ENCODE measurements at places on chromosomes 5 and 9. TPM values are rescaled to one million over a fixed set of nuclear protein-coding genes. Genes with fewer than 3 reads are reported as not detected.

GRCh38 chr9:85163415-85163814, 493.9 kb downstream of the NTRK2 start:
- no peak for DNase-seq

DNA sequence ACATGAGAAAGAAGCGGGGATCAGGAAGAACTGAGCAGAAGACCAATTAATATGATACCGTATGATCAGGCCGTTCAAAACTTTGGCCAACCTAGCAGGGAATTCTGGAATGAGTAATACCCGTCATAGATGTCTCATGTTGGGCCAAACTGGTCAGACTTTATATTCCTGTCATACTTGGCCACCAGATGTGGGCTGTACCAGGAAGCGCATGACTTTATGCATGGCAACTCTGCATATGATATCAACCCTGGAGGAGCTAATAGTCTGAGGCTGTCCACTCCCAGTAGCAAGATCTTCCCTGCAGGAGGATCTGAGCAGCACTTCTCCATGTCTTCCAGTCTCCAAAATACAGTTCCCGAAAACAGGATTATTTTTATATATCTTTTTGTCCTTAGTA, 68.5 kb upstream of the NAA35 start:
- DNase-seq = no peak

- no peak for DNase-seq
These were observed 77.3 kb upstream of the CTSL start for GRCh38 chr9:87648606-87649005.

DNA sequence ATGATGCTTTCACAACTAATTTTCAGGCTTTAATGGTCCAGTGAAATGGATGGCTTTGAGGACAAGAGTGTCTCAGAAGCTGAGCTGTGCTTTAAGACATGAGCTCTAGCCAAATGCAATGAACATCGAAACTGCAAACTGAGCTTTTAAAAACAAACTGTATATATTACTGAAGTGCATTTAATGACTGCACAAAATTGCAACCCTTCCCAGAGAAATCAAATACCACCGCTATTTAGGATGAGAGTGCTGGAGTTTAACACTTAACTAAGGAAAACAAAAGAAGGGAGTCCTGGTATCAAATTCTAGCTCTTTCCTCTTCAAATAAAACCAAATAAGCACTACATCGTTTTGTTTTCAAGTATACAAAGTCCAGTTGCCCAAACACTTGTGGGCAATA, 163.9 kb downstream of the SLF1 start:
- no peak for DNase-seq

Gene DNAH5
- total RNA-seq = 13.3 TPM

Gene SLC6A18
- total RNA-seq = not detected

GRCh38 chr9:137286975-137287383, 9.5 kb downstream of the TOR4A start:
- no peak for DNase-seq

- no peak for DNase-seq
These were observed 4.8 kb downstream of the USP20 start for GRCh38 chr9:129840034-129840433.

- DNase-seq = no peak
These were observed 137.4 kb downstream of the LPAR1 start for GRCh38 chr9:110900917-110901316.

DNA sequence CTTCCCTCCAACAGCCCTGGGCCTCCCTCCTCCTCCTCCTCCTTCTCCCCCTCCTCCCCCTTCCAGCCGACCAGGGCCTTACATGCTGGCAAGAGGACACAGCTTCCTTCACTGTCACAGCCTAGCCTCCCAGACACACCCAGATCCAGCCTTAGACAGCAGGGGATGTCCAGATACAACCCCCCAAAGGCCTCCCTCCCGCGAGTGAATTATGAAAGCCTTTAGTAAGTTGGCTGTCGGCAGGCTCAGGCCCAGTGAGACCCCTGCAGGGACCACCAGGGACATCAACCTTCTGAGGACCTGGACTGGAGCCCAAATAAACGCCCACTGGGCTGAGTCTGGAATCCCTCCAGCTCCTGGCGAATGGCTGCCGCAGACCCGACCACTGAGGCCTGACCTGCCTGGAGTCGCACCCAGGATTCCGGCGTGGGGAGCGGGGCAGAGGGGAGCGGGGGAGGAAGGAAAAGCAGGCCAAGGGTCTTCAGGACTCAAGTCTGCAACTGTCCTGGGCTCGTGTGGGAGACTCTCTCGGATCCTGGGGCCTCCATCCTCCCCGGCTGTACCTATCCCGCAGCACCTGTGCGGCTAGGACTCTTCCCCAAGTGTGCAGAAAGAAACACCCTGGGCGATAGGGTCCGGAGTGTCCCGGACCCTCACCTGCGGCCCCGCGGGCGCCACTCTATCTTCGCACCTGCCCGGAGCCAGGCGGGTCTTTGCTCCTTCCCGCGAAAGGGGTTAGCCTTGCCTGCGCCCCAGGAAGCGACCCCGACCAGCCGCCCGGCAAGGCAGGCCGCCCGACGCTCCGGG, 705 bp downstream of the SEPTIN8 start:
- no peak for DNase-seq

Gene STXBP1
- 29.8 TPM for total RNA-seq

- DNase-seq = no peak
These were observed 2.5 kb upstream of the ISL1 start for GRCh38 chr5:51380603-51381207.

- no peak for DNase-seq
These were observed 107.0 kb downstream of the TRIO start for GRCh38 chr5:14250084-14250695.

GRCh38 chr5:124952079-124952478, 205.6 kb upstream of the ZNF608 start:
- no peak for DNase-seq

Gene CCNI2
- 5.8 TPM for total RNA-seq
